ENCODE measurements at places on chromosomes 1 and 21.

GRCh38 chr1:44565259-44565750 lies 109.0 kb downstream of the TMEM53 start:
- DNase-seq = no peak

DNA sequence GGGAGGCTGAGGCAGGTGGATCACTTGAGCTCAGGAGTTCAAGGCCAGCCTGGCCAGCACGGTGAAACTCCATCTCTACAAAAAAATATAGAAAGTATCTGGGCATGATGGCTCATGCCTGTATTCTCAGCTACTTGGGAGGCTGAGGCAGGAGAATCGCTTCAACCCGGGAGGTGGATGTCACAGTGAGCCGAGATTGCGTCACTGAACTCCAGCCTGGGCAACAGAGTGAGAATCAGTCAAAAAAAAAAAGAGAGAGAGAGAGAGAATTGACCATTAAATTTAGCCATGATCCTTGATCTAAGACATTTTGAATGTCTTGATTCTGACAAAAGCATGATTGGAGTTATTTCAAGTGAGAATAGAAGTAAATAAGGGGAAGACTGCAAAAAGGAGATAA lies 19.1 kb downstream of the RBM11 start:
- no peak for DNase-seq

- no peak for DNase-seq
Measured at GRCh38 chr1:201545851-201546492, 7.0 kb downstream of the NAV1 start.

DNA sequence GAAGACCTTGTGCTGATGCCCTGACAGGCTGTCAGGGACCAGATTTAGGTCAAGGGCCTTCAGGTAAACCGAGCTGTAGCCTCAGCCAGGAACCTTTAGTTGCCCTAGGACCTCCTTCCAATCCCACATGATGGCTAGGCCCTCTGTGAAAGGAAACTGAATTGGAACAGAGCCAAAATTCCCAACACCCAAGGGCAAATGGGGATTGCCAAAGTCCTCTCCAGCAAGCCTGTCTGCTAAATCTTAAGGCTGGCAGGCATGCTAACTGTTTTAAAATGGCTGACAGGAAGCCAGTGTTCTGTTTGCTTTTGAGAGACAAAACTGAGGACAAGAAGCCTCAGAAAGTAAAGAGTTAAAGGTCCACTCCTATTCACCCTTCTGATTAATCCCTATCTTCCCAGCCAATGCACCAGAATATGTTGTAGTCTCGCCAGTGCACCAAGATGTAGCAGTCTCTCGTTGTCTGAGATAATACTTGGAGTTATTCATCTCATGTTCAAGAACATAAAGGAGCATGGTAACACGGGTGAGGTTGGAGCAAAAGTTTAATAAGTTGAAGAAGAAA lies 35.1 kb downstream of the MSTO1 start:
- DNase-seq = no peak

- no peak for DNase-seq
Measured at GRCh38 chr1:200128944-200129879, 101.7 kb downstream of the NR5A2 start.

DNA sequence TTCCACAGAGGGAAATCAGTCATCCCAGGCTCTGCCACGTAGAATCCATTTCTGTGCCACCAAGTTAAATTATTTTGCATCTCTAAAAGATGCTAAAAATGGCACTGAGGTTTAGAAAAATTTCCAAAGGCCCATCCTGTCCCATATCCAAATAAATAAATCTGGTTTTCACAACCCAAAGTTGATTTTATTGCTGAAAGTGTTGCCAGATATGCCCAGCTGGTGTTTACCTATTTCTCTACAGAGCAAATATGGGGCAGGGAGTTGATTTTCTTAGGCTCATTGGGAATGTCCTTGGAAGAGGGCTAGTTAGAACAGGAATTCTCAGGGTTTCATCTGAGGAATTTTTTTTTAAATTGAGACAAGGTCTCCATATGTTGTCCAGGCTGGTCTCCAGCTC lies 19.0 kb downstream of the MAP1LC3C start:
- no peak for DNase-seq

DNA sequence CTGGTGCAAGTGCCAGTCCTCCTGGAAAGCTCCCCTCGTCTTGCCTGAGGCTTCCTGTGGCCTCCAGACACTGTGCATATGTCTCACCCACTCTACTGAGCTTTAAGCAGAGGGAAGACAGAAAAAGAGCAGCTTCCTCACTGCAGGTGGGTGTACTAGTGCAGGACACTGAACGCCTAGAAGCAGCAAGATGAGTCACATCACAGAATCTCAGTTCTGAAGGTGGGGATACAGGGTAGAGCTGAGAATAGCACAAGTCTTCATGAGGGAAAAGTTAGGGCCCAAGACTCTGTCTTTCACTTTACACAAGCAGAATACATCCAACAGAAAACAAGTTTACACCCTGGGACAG lies 37.4 kb downstream of the PCAT6 start:
- DNase-seq = peak; percentile 77

DNA sequence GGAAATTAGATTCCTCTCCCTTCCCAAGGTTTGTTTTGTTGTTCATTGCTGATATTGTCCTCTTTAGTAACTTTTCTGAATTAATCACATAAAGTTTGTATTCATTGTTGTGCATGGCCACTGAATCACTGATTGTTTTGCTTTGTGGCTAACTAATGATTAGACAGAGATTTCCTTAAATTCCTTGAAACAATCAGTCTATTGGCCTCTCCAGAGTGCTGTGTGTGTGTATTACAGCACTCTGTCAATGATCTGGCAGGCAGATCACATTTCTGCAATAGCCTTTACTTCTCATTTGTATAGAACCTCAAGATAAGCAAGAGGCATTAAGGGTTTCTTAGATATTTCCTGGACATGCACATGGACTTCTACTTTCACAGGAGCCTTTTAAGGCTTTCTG lies 78.6 kb downstream of the DUSP10 start:
- DNase-seq = no peak

DNA sequence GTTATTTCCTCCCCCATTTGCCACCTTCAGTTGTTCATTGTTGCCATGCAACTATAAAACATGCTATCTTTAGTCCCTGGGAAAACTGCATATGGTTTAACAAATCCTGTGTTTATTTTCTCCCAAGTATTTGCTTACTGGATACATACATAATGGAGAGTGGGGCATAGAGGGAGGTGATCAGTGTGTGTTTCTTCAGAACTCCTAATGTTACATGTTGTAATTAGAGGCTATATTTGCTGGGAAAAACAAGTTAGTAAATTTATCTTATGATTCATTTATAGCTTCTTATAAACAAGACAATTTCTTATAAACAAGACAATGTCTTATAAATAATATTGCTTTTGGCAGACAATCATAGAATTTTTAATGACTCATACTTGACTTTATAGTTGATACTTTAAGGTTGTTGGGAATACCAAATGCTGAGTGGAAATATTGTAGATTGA lies 7.3 kb upstream of the GIPC2 start:
- DNase-seq = no peak

GRCh38 chr21:23899561-23899960 lies 1707.7 kb downstream of the MRPL39 start:
- DNase-seq = no peak

- DNase-seq = no peak
Measured at GRCh38 chr1:26690157-26690556, 5.7 kb upstream of the ARID1A start.

DNA sequence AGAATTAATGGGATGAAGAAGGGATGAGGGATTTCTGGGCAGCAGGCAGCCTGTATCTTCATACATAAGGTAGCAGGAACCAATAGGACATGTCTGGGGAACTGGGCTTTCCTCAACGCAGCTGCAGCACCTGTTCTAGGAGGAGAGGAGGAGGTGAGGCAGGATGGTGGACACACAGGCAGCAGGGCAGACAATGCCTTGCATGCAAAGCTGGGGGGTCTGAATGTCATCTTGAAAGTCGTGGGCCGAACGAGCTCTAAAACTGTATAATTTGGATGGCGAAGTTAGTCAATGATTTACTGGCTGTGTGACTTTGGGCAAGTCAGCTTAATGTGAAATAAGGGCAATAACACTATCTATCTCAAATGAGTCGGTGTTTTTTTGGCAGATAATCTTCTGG lies 124.4 kb downstream of the BEND5 start:
- no peak for DNase-seq

DNA sequence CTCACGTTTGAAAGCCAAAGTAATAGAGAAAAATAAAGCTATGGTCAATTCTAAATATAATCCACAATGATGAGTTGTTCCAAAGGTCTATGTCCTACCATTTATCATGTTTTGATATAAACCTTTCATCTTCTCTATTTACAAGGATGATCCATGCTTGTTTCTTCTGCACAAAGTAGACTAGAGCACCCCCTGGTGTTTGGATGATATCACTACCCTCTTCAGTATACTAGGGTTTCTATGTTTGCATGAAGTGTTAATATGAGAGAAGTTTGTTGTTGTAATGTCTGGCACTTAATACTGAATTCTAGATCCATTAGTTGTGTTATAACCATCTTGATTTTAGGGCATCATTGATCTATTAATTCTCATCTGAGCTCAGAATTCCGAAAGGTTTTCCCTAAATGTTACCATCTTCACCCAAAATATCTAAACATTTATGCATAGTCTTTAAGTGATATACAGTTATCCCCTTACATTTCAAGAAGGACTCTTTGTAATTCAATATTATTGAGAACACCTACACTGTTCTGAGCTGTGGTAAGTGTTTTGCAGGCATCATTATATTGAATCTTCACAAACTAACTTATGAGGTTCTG lies 21.1 kb downstream of the CLDN8 start:
- no peak for DNase-seq

GRCh38 chr1:90142697-90143096 lies 147.8 kb downstream of the ZNF326 start:
- DNase-seq = no peak

- DNase-seq = no peak
Measured at GRCh38 chr1:181849071-181849470, 212.4 kb downstream of the ZNF648 start.

GRCh38 chr1:14606632-14607031 lies 8.1 kb downstream of the KAZN start:
- no peak for DNase-seq

DNA sequence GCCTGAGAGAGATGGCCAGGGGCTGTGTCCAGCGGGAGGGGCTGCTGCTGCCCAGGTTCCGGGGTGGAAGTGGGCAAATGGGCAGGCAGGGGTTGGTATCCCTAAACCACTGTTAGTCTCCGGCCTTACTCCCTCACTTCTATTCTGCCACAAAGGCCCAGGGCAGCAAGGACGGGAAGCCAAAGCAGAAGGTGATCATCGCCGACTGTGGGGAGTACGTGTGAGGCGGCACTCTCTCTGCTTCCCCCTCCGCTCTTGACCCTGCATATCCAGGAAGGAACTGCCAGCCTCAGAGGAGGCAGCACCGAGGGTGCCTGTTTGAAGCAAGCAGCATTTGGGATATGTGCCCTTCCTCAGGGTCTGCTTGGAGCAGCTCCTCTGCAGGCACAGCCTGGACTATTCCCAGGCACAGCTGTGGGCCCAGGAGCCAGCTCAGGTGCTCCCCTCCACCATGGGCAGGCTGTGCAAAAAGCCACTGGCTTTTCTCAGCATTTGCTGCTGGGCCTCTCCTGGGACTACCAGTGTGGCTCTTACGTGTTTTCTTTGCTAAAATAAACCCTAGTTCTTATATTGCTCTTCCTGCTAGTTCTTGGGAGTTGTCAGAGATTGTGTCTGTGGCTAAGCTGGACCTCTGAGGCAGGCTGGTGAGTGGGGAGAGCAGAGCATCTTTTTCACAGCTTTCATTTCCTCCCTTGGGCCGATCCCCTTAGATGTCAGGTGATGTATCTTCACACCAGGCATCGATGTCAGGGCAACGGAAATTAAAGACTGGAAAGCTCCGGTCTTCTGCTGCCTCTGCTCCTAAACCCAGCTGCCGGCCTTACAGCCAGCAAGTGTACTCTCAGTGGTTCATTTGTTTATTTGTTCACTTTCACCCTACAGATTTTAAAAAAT lies 14.7 kb downstream of the PPIE start:
- no peak for DNase-seq

GRCh38 chr1:228373004-228373680 lies 33.5 kb downstream of the TRIM11 start:
- no peak for DNase-seq
